Glutamatergic neuron (in vitro differentiated cells): ENCODE measurements at places on chromosomes 3 and 15. TPM values are rescaled to one million over a fixed set of nuclear protein-coding genes. Genes with fewer than 3 reads are reported as not detected.

DNA sequence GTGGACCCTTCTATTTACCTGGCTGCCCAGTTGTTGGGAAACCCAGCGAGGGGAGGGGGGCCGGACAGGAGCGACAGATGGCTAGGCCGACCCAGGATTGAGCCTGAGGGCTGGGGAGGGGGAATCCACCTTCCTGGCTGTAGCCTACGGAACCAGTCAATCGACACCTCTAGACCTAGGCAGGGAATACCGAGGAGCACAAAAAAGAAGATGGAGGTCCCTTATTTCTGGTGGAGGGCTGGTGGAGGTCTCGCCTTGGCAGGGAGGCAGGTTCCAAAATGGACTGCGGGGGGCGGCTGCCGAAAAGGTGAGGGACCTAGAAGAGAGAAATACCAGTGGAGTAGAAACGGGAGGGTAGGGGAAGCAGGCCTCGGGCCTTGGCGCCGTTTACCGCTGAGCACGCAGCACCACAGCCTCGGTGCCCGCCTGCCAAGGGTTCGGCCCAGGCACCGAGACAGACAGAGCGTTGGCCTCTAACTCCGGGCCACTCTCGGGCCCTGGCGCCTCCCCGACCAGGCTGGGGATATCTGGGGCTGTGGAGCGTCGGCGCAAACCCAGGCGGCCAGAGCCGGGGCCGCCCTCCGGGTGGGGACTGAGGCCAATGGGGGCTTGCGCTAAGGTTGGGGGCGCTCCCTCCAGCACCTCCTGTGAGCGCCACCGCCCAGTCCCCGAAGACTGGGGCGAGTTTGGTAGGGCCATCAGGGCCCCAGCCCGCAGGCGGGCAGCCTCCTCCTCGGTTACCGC, 1.6 kb downstream of the ANKRD63 start:
- peaks cover 22% of the 10 kb centered on the region for H3K27me3 ChIP-seq
- H3K4me3 ChIP-seq = peak overlapping the region; percentile 55
- DNase-seq = no peak
- H3K27ac ChIP-seq = no peak overlapping the region
- H3K4me1 ChIP-seq = peaks cover 2% of the 10 kb centered on the region
- no peaks in the 10 kb centered on the region for H3K36me3 ChIP-seq

- no peak overlapping the region for H3K27ac ChIP-seq
- no peak overlapping the region for H3K4me3 ChIP-seq
Measured at GRCh38 chr3:128405554-128406277, 61.0 kb downstream of the DNAJB8 start.

DNA sequence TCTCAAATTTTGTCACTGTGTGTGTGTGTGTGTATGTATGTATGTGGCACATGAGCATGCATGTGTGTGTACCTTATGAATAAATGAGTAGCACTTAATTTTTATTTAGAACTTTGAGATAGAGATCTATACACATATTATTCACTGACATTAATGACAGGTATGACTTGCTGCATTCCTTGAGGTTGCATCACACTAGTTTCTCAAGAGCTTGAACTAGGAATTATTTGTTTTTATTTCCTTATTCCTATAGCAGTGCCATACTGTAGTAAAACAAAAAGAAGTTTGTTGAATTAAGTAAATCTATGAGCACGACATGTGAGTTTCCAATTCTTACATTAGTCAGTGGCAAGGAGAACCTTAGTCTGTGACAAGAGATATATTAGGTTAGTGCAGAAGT, 943.9 kb downstream of the ROBO1 start:
- DNase-seq = no peak
- H3K27ac ChIP-seq = peak overlapping the region; percentile 34
- no peaks in the 10 kb centered on the region for H3K36me3 ChIP-seq
- H3K27me3 ChIP-seq = no peaks in the 10 kb centered on the region

GOLGA8J gene
- total RNA-seq = not detected

DNA sequence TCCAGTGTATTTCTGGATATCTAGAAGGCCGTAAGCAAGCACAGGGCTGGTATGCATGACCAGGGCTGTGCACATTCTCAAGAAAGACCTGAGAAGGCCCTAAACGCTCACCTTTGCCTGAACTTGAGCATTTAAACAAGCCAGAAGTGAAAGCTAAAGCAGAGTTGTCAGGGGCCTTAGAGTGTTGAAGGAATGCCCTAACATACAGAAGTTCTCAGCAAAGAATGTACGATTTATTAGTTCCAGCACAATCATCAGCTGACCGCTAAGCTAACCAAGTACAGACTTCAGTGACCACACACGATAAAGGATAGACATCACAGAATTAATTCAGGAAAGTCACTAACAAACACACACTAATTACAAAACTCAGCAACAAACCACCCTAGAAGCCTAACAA, 8.7 kb downstream of the HLTF start:
- H3K27ac ChIP-seq = no peak overlapping the region
- no peak for DNase-seq
- H3K4me1 ChIP-seq = no peaks in the 10 kb centered on the region
